LHCN-M2 (cell line): ENCODE measurements at places on chromosomes 3 and 15. TPM values are rescaled to one million over a fixed set of nuclear protein-coding genes. Genes with fewer than 3 reads are reported as not detected.

DENND4A gene
- total RNA-seq, result 7.8 and 16.4 TPM in 2 replicates

GRCh38 chr3:59321881-59322540, 272.2 kb upstream of the CFAP20DC start:
- DNase-seq, result no peak

DNA sequence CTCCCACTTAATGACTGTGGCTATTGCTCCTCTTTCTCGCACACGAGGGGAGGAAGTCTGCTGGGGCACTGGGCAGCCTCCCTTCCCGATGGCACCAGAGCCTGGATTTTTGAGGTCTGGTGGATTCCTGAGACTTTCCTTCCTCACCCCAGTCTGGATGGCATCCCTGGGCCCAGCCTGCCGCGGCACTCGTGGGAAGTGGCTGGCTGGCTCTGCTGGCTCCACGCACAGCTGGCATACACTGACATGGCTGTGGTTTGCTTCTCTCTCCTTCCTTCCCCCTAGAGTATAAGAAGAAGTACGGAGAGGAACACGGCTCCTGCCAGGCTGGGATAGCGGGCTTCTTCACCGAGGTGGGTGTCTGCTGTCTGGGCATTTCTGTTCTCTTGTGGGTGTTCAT, 319.8 kb upstream of the LRRFIP2 start:
- DNase-seq, result no peak

PLS1 gene
- 0.45 and 1.1 TPM in 2 replicates for total RNA-seq

SLC35G2 gene
- 17.4 and 18.7 TPM in 2 replicates for total RNA-seq

- DNase-seq, result no peak
These were observed 121.4 kb downstream of the VGLL4 start for GRCh38 chr3:11522398-11522715.

DNA sequence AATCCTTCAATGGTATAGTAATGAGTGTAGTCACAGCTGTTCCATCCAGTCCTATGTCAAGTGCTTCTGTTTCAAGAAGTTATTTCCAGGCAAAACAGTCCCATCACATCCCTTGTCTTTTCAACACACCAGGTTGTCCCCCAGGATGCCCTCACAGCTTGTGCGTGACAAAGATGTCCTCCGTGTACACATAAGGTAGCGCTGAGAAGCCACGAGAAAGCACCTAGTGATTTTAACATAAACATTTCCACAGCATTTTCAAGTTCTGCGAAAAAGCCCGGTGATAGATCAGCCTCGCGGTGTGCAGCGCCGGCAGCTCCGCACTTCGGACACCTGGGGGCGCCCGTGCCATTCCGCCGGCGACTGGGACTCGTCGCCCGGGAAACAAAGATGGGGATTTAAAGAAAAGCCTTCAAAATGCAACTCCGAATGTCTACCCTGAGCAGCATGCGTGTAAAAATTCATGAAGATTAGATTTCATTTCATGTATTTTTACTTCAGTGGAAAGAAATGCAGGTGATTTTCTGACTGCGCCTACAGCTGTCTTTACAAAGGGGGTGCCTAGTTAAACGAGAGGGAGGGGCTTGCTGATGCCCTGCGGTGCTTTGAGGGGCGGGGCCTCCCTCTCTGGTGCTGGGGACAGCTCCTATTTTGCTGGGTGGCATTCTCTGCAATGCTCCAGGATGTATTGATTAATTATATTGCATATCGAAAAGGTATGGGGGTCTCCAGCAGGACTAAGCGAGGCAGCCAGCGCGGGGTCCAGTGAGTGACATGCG, 49.9 kb downstream of the KY start:
- peak; percentile 56 for DNase-seq

GRCh38 chr3:178043084-178043483, 493.2 kb upstream of the KCNMB2 start:
- no peak for DNase-seq

DNA sequence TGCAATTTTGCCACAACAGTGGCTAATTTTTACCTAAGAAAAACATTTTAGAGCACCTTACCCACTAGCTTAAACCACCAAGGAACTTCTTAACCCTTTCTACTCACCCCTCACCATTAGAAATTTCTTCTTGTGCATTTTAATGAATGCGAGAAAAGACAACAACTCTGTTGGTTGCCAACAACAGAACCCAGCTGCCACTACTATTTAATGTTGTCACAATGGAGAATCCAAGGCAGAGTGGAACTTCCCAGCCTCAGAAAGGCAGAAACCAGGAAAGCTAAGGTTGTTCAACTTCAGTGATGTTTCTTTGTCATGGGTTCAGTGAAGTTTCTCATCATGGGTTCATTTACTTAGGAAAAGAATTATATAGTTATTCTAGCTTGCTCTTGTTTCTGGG, 325.2 kb upstream of the ARL6 start:
- no peak for DNase-seq

GRCh38 chr15:101115786-101116680, 135.8 kb downstream of the CHSY1 start:
- peak; percentile 64 for DNase-seq

DNA sequence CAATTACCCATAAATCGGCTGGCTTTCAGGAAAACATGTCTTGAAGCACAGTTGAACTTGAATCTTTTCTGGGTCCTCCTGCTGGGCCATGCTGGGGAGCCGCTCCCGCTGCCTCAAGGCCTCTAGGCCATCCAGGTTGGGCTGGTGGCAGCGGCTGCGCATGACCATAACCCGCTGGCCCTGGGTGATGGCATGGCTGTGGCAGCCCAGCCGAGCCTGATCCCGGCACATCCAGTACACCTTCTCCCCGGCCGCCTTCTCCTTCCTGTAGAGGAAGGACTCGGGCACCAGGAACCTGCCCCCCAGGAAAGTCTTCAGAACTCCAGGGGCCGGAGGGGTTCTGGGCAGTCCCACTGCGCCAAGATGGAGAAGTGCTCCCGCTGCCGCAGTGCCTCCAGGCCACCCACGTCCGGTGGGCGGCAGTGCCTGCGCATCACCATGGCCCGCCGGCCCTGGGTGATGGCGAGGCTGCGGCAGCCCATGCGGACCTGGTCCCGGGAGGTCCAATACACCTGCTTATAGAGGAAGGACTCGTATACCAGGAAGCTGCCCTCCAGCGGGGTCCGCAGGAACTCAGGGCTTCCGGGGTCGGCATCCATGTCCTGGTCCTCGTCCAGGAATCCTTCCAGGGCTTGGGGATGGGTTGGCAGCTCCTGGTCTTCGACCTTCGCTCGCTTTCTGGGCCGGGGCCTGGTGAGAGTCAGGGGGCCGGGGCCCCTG, 84.3 kb upstream of the FXR1 start:
- DNase-seq, result no peak

DNA sequence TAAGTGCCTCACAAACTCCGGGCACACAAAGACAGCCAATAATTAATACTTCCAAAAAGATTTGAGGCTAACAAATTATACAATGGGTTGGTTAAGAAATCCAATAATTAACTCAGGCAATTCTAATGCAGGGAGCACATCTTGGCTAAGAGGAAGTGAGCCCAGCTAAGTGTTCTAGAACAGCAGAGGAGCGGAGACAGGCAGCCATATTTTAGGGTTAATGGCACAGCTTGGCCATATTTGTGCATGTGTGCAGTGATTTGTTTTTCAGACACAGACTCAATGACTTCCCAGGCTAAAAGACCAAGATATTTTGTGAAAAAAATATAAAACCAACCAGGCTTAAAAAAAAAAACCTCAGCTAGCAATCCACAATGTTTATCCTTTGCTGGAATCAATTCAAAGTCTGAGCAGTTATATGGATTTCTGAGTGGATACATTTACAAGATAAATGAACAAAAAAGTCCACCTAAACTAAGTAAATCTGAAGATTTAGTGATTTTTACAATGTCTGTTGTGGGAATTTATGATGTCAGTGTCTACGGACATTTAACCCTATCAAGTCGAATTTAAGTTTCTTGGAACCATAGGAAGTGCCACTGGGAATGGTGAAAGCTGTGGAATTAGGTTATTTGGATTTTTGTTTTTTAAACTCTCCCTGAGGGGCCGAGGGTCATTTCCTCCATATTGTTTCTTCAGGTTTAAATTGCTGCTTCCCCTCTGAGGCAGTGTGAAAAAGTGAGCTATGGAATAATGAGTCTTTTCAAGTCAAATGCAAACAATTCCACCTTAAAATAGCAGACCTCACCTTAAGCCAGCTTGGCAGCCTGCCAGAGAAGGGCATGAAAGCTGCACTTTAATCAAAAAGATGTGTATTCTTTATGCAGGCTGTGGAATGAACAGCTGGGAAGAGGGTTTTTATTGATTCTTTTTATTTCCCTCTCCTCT, 413.7 kb upstream of the TBL1XR1 start:
- no peak for DNase-seq

DNA sequence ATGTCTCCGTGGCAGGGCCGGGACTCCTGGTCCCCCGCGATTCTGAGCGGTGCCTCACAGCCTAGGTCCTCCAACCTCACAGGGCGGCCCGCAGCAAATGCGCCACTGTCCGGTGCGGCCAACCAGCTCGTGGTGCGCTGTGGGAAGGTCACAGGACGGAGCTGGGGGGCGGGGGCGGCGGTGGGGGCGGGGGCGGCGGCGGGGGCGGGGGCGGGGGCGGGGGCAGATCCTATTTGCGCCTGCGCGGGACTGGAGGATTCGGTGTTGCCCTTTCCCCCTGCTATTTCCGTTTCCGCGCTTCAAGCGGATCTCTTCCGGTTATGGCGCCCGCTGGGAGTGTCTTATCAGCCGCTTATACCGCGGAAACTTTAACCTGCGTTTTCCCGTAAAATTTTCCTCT, 106.7 kb upstream of the SNRPN start:
- DNase-seq, result peak; percentile 37

DNA sequence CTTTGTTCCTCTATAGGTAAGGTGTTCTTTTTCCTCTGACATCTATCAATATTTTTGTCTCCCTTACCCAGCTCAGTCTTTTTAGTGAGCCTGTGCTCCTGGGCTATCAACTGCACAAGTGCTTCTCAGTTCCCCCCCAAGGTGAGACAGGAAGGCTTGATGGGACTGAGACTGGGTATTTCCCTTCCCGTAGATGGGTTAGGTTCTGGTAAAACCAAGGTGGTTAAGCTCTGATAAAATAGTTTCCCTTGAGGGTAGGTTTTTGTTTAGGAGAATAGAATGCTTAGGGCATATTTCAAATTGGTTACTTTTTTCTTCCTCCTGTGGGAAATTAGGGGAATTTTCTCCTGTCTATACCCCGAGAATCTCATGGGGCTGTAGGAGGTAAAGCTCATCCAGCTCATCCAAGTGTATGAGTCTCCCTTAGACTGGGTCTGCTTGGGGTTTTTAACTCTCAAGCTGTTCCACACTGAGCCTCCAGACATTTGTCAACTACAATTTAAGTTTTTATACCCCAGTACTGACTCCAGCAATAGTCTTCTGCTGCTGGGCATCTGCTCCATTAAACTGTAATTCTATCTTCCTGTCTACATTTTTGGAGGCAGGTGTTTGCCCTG, 44.9 kb downstream of the OXSR1 start:
- DNase-seq, result no peak

DNA sequence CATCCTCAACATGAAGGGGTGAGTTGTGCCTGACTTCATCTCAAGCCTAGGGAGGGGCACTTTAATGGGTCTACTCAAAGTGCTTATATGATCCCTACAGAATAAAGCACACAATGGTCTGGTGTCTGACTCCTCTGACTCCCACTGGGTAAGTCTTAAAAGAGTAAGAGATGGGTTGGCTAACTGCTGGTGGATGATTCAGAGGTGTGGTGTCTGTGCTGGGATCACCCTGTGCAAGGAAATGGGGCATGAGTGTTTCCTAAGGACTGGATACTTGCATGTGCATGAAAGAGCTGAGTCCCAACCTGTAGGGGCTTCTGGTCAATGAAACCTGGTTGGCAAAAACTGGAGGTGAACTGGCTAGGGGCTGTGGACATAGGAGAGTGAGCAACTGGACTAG, 158.8 kb downstream of the IL20RB start:
- no peak for DNase-seq

SPINT1 gene
- not detected in 2 replicates for total RNA-seq

- DNase-seq, result peak; percentile 94
These were observed 138.8 kb upstream of the TLE3 start for GRCh38 chr15:70236341-70237086.

GOLGA8O gene
- 0.51 and 0.80 TPM in 2 replicates for total RNA-seq

TTLL13 gene
- not detected in 2 replicates for total RNA-seq

NR1I2 gene
- total RNA-seq, result not detected in 2 replicates

SH3GL3 gene
- not detected in 2 replicates for total RNA-seq

DNA sequence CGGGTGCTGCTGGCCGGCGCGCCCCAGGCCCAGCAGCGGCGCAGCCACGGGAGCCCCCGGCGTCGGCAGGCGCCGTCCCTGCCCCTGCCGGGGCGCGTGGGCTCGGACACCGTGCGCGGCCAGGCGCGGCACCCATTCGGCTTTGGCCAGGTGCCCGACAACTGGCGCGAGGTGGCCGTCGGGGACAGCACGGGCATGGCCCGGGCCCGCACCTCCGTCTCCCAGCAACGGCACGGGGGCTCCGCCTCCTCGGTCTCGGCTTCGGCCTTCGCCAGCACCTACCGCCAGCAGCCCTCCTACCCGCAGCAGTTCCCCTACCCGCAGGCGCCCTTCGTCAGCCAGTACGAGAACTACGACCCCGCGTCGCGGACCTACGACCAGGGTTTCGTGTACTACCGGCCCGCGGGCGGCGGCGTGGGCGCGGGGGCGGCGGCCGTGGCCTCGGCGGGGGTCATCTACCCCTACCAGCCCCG, 777 bp downstream of the LOXL1 start:
- no peak for DNase-seq

TRPM1 gene
- not detected in 2 replicates for total RNA-seq

DNA sequence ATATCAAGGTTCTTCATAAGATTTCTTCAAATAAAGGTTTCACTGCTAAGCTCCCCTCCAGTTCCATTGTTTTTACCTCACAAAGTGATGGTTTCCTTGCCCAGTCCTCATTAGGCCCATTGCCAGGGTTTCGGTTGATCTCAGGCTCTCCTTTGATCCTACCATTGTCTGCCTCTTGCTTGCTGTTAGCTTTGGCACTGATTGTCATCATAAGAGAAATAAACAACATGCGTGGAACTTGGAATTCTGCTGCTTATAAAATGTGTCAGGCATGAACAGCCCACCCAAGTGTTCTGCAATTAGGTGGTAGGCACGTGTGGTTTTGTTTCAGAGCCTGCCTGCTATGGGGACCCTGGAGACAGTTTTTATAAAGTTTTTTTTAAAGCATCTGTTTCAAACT, 107.6 kb upstream of the BFSP2 start:
- DNase-seq, result no peak

DNA sequence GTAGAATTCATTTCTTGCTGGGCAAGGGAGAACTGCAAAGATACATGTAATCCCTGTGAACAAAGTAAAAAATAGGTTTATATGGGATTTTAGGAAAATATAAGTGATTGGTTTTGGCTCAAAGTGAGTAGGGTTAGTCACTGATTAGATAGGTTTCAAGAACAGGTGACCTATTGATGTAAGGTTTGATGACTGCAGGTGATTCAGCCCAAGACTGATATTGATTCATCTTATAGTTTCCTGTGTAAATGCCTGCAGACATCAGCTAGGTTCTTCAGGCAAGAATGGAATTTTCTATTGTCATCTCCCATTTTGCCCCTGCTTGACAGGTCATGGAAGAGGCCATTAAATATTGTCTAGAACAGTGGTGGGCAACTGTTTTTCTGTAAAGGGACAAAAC, 23.9 kb upstream of the ARID3B start:
- DNase-seq, result no peak

TGM5 gene
- 0.64 TPM in 1 of 2 replicates, not detected in the other for total RNA-seq

DNA sequence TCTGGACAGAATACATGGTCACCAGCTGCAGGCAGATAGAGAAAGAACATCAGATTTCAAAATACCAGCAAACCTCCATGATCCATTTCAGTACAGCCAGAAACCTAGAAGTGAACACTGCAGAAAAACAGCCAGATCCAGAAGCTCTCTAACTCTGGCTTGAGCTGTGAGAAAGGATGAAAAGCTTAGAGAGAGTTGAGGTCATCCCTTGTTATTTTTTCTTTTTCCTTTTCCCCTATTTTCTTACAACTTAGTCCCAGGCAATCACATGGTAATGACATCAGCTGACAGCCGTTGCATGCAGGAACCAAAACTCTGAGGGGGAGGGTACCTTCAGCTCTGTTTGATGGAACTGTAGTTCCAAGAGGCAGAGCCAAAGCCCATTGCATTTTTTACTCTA, 113.2 kb downstream of the TCF12 start:
- peak; percentile 73 for DNase-seq
